ENCODE measurements at places on chromosomes 6 and 20.

DNA sequence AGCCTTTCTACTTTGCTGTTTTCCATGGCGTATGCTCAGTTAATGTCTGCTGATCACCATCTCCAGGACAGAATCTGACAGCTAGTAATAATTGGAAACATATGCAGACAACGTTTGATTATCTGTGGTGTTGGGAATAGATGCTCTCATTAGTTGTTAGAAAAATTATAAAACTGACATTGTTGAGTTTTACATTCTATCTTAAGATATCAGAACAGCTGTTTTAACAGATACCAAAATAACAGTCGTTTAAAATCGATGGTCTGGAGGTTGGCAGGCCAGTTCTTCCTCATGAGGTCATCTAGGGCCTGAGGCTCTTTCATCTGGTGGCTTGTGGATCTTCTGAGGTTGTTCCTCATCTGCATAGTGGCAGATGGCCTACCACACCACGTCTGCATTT, 137.6 kb downstream of the AIG1 start:
- no peak for DNase-seq

GRCh38 chr6:53199156-53199555, 50.5 kb upstream of the GCM1 start:
- peak; percentile 33 for DNase-seq

- DNase-seq: no peak
These were observed 1.9 kb downstream of the BTBD3 start for GRCh38 chr20:11919581-11919980.

- no peak for DNase-seq
These were observed 28.7 kb downstream of the RNF144B start for GRCh38 chr6:18415671-18416340.

DNA sequence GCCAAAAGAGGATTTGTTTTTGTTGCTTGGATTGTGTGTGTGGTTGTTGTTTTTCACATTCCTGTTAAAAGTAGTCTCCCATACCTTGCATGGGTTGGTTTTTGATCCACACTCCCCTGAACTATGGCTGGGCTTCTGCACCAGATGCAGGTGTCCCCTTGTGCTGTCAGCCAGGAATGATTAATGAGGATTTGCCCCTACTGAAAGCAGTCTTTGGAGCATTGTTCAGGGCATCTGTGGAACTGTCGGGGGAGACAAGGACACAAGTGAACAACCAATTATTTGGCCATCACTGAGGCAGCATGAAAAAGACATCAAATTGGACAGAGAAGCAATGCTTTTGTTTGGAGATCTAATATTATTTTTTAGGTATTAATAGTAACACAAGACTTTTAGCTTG, 373.2 kb upstream of the MMS22L start:
- DNase-seq: no peak

- no peak for DNase-seq
These were observed 481.4 kb upstream of the BTBD3 start for GRCh38 chr20:11436113-11436905.

DNA sequence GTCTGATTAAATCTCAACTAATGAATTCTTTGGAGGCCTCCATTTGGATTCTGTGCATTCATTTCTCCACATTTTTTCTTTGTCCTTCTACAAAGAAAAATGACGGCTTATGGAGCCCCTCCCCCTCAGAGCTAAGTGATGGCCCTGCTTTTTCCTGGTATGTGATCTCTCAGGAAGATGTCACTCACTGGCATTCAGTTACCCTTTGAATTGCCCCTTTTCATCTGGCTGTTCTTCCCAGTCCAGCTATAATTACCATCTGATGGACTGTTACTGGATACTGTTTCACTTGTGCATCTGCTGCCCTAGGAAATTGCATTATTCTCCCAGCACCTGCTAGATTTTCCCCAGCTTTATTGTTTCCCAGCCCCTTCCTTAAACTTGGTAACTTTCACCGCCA, 151.9 kb downstream of the CFAP61 start:
- DNase-seq: no peak

- no peak for DNase-seq
These were observed 16.3 kb upstream of the REV3L start for GRCh38 chr6:111499269-111499793.

DNA sequence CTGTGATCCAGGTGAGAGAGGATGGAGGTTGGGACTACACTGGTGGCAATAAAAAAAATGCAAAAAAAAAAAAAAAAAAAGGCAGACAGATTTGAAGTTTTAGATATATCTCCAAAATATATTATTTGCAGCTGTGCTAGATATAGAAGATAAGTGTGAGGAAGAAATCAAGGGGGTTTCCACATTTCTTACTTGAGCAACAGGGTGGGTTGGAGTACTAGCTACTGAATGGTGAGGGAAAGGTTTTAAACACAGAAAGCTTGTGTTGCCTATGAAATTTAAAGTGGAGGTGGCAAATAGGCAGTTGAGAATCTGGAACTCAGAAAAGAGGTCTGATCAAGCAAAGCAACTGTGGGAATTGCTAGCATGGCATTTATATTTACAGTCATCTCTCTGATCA, 59.9 kb upstream of the GNRH2 start:
- DNase-seq: no peak

GRCh38 chr6:148580442-148580841, 166.4 kb upstream of the UST start:
- no peak for DNase-seq

Data from GM12892 (cell line).